ENCODE measurements at places on chromosomes 7 and 10.

DNA sequence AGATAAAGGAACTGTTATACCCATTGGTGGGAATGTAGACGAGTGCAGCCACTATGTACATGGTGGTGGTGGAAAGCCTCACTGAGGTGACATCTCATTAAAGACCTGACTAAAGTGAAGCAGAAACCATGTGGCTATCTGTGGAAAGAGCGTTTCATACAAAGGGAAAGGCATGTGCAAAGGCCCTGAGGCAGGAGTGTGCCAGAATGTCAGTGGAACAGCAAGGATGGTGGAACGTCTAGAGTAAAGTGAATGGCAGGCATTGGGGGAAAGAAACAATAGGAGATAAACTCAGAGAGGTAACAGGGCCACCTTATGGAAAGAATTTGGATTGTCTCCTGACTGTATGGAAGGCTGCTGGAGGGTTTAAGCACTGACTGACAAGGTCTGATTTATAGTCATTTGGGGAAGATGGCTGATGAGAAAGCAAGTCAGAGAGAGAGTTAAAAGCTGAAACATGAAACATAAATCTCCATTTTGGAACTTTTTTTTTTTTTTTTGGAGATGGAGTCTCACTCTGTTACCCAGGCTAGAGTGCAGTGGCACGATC, 245.7 kb downstream of the STK31 start:
- no peak for DNase-seq

DNA sequence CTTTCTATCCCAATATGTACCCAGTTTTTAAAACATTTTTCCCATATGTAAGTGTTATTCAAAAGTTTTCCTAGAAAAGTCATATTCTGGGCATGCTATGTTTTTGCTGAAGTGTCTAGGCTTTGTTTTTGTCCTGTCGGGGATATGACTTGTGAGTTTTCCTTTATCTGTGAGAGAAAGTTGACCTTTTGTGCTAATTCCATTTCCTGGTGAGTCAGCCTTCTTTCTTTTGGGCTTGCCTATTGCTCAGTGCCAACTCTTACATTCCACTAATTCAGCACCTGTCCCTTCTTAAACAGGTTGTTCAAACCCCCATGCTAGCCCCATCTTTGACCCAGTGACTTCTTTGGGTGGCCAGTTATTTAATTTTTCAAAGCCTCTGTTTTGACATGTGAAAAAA, 146.2 kb downstream of the AHR start:
- no peak for DNase-seq

- no peak for DNase-seq
Measured at GRCh38 chr10:78752708-78753107, 316.1 kb upstream of the ZMIZ1 start.

DNA sequence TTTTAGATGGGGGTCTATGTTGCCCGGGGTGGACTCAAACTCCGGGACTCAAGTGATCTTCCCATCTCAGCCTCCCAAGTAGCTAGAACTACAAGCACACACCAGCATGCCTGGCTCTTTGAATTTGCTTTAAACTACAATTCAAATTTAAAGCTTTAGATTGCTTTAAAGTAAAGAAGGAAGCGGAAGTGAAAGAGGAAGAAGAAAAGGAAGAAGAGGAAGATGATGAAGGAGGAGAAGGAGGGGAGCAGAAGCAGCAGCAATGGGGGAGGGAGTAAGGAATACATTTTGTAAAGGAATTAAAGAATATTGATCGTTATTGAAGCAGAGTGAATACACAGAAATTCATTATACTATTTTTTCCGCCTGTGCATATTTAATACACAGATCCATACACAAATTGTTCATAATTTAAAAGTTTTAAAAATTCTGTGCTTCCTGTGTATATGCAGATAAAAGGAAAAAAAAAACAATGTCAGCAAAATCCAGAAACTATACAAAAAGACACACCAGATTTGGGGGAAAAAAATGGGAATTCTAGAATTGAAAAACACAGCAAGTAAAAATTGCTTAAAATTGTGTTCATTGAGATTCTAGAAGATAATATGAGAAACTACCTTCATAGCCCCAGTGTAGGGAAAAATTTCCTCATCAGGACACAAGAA, 60.8 kb upstream of the KCNMA1 start:
- no peak for DNase-seq

DNA sequence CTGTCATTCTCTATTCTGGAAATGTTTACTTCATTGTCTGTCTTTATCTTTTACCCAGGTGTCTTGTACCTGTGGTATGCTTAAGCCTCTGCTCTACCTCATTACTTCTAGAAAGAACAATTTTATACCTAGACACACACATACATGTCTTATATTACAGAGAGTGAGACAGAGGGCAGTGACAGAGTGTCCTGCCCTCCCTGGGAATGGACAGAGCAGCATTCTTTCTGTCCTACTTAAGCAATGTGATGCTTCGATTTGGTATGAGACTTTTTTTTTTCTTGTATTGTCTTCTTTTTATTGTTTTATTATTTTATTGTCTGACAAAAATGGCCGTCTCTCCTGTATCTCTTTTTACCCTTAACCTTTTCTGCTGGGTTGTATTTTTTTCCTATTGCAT, 286.1 kb downstream of the EXOC4 start:
- no peak for DNase-seq

- no peak for DNase-seq
Measured at GRCh38 chr7:105487579-105488571, 34.2 kb downstream of the PUS7 start.

DNA sequence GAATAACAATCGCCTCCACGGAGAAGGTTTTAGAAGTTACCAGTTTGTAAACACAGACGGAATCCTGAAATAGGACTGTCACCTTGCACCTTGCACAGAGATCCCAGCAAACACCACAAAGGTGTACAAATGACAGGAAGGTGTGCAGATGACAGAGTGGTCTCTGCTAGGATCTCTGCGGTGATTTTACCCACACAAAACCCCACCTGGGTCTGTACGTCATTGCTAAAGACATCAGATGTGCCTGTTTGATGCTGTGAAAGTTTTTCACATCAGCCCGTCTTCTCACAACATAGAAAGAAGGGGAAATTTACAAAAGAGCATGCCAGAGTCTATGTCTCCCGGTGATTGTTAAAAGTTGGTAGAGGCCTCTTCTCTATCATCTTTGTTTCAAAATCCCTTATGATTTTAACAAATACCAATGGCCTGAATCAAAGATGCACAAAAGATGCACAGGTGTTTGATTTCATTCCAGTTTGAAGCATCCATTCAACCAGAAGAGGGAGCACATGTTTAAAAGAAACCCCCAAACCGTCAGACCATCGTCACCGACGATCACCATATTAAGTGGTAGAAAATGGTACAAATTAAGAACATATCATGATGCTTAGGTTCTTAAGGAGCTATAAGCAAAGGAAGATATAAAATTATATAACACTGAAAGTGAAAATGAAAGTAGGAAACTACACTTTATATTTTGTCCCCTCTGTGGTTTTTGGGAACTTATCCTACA, 576.5 kb downstream of the PTPRN2 start:
- DNase-seq = no peak

DNA sequence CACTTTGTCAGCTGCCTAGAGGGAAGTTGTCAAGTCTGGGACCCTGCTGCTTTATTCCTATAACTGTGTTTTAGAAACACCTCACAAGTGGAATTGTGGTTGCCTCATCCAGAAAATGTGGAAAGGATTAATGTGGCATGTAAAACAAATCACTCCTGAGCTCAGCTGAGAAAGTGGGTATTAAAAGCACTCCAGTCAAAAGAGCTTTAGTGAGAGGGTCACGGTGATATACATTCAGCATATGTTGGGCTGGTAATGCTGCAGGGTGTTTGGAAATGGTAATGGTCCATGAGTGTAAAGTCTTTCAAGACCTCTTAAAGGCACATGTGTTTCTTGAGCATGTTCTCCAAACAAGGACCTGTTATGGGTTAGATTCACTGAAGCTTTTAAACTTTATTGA, 318.2 kb upstream of the MEOX2 start:
- DNase-seq = no peak

GRCh38 chr7:98418636-98419315, 17.9 kb upstream of the BAIAP2L1 start:
- DNase-seq = no peak

- DNase-seq = no peak
Measured at GRCh38 chr7:146956321-146956720, 839.7 kb downstream of the CNTNAP2 start.
